Natural killer cell (primary cell): ENCODE measurements at places on chromosomes 3 and 15. TPM values are rescaled to one million over a fixed set of nuclear protein-coding genes. Genes with fewer than 3 reads are reported as not detected.

- no peak overlapping the region for H3K27ac ChIP-seq
- H3K36me3 ChIP-seq = no peaks in the 10 kb centered on the region
- no peak for DNase-seq
- H3K4me3 ChIP-seq = no peak overlapping the region
- H3K4me1 ChIP-seq = no peaks in the 10 kb centered on the region
Observed at GRCh38 chr3:62201438-62202035, 171.8 kb downstream of the FEZF2 start.

DNA sequence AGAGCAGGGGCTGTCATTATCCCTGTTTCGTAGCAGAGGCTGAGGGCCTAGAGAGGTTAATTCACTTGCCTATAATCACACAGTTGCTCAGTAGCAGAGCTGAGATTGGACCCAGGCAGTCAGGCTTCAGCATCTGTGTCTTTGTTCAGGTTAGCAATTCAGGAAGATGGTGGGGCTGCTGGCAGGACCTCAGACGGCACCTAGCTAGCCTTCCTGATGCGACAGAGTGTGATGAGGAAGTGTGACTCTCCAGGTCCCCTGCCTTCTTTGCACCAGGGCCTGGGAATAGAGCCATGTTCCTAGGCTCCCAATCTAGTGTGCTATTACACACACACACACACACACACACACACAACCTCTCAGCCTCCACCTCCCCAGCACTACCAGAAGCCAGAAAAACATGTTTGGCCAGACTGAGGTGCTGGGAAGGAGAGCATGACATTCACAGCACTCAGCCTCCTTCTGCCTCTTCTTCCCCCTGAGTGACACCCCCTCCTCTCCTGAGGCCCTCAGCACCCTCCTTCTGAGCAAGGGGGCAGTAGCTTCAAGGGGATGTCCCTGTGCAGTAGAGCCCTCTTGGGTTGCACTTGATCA, 88.9 kb downstream of the TLE3 start:
- H3K36me3 ChIP-seq = no peaks in the 10 kb centered on the region
- H3K27me3 ChIP-seq = no peaks in the 10 kb centered on the region
- DNase-seq = no peak
- no peak overlapping the region for H3K27ac ChIP-seq
- no peaks in the 10 kb centered on the region for H3K4me1 ChIP-seq

The SACM1L gene
- 93.9 TPM for total RNA-seq

The AGBL1 gene
- total RNA-seq = not detected

The PLS1 gene
- 1.6 TPM for total RNA-seq

DNA sequence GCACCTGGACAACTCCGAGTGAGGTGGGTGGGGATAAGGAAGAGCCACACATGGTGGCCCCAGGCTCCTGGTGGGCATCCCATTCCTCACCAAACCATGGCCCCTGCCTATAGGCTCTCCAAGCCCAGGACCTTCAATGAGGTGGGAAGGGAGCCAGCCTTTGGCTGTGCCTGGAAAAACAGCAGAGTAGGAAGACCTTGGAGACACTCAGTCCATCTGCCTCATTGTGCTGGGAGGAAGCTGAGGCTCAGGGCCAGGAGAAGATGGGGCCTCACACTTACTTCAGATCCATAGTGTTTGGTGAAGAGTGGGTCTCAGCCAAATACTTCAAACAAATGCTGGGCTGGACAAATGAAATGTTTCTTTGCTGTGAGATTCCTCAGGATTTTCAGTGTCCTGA, 47.4 kb upstream of the APEH start:
- H3K4me3 ChIP-seq = no peak overlapping the region
- no peaks in the 10 kb centered on the region for H3K27me3 ChIP-seq
- no peak overlapping the region for H3K27ac ChIP-seq
- no peak for DNase-seq

The GPR149 gene
- total RNA-seq = not detected

GRCh38 chr15:57972864-57973263, 92.6 kb downstream of the ALDH1A2 start:
- no peak overlapping the region for H3K27ac ChIP-seq
- H3K4me1 ChIP-seq = no peaks in the 10 kb centered on the region
- DNase-seq = no peak
- no peak overlapping the region for H3K4me3 ChIP-seq
- no peaks in the 10 kb centered on the region for H3K36me3 ChIP-seq
